IPS DF 6.9 (cell line): ENCODE measurements at places on chromosomes 11 and 22.

DNA sequence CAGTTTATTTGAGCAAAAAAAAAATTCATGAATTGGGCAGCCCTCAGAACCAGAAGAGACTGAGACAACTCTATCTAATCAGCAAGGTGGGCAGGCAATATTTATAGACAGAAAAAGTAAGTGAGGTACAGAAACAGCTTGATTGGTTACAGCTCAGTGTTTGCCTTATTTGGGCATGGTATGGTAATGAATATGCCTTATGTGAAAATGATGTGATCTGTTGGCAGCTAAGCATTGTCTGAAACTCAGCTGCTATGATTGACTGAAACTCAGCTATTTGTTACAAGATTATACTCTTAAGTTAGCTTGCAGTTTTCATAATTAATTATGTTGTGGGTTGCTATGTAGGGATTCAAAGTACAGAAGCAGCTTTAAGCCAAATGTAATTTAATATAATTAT is 127.6 kb downstream of the CNTN5 start:
- no peaks in the 10 kb centered on the region for H3K27me3 ChIP-seq
- H3K4me1 ChIP-seq = no peaks in the 10 kb centered on the region
- H3K4me3 ChIP-seq = no peak overlapping the region
- no peak overlapping the region for H3K27ac ChIP-seq
- no peak for DNase-seq
- no peaks in the 10 kb centered on the region for H3K36me3 ChIP-seq

- no peaks in the 10 kb centered on the region for H3K27me3 ChIP-seq
- H3K4me1 ChIP-seq = no peaks in the 10 kb centered on the region
- DNase-seq = no peak
- no peak overlapping the region for H3K4me3 ChIP-seq
- H3K27ac ChIP-seq = no peak overlapping the region
- no peaks in the 10 kb centered on the region for H3K36me3 ChIP-seq
Measured at GRCh38 chr11:75820645-75821044, 5.6 kb downstream of the UVRAG start.

GRCh38 chr11:118004543-118005223 is 18.5 kb downstream of the IL10RA start:
- 0 out of 2 replicates have a peak, but pooled peaks cover 1% of the 10 kb centered on the region for H3K4me1 ChIP-seq
- H3K4me3 ChIP-seq = no peak overlapping the region
- no peak overlapping the region for H3K27ac ChIP-seq

GRCh38 chr11:40315122-40315521 is 1144.3 kb downstream of the LRRC4C start:
- no peak overlapping the region for H3K27ac ChIP-seq
- no peaks in the 10 kb centered on the region for H3K27me3 ChIP-seq
- no peaks in the 10 kb centered on the region for H3K4me1 ChIP-seq
- H3K4me3 ChIP-seq = no peak overlapping the region

DNA sequence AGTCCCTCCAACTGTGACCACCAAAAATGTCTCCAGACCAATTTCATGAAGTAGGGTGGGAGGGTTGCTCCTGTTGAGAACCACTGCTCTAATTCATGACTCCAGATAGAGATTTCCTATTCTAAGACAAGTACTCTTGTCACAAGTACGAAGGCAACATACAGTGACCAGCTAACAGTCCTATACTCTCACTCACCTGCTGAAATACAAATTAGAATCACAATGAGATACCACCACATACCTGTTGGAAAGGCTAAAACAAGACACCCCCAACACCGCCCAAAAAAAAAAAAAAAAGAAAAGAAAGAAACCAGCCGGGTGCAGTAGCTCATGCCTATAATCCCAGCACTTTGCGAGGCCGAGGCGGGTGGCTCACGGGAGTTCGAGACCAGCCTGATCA is 310.5 kb downstream of the SWAP70 start:
- no peaks in the 10 kb centered on the region for H3K36me3 ChIP-seq
- H3K27me3 ChIP-seq = no peaks in the 10 kb centered on the region
- DNase-seq = no peak
- no peak overlapping the region for H3K27ac ChIP-seq
- no peak overlapping the region for H3K4me3 ChIP-seq
- peaks cover 1% of the 10 kb centered on the region; the same call in 1 of the 2 replicates for H3K4me1 ChIP-seq

DNA sequence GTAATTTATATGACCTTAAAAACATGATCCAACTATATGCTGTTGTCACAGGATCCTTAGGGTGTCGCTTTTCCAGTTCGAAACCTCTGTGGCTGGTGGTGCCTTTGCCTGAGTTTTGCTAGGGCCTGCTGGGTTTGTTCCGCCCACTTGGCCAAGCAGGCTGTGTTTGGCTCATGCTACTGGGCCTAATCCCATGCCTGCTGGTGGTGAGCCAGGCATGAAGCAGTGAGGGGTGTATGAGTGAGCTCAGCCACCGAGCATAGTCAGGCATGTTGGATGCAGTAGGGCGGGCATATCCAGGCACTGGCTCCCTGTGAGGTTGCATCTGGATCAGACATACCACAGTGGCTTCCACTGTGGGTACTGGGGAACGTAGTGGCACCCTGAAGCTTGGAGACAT is 16.3 kb downstream of the NPAT start:
- H3K4me1 ChIP-seq = no peaks in the 10 kb centered on the region
- peaks cover 23% of the 10 kb centered on the region for H3K36me3 ChIP-seq
- no peak overlapping the region for H3K4me3 ChIP-seq
- H3K27me3 ChIP-seq = no peaks in the 10 kb centered on the region
- DNase-seq = no peak

- H3K36me3 ChIP-seq = no peaks in the 10 kb centered on the region
- peaks cover 3% of the 10 kb centered on the region; the same call in 1 of the 2 replicates for H3K4me1 ChIP-seq
- H3K27me3 ChIP-seq = no peaks in the 10 kb centered on the region
- no peak overlapping the region for H3K4me3 ChIP-seq
- H3K27ac ChIP-seq = no peak overlapping the region
Measured at GRCh38 chr22:27170491-27170890, 513.1 kb downstream of the MIAT start.

DNA sequence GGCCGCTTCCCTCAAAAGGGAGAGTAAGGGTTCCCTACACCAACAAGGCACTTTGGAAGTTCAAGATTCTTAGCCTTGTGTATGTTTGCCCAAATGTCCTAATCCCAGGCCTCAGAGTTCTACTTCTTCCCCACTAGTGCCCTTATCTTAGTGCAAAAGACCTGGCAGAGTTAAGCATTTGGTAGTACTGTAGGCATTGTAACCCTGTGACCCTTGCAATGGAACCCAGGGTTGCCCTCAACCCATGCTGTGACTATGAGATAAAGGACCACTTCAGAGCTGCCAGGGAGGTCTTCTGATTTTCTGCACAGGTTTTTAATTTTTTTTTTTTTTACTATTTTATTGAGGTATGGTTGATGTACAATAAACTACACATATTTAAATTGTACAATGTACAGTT is 65.1 kb downstream of the C11orf65 start:
- no peak for DNase-seq
- H3K36me3 ChIP-seq = no peaks in the 10 kb centered on the region
- no peaks in the 10 kb centered on the region for H3K4me1 ChIP-seq
- H3K27me3 ChIP-seq = no peaks in the 10 kb centered on the region
- H3K27ac ChIP-seq = no peak overlapping the region

DNA sequence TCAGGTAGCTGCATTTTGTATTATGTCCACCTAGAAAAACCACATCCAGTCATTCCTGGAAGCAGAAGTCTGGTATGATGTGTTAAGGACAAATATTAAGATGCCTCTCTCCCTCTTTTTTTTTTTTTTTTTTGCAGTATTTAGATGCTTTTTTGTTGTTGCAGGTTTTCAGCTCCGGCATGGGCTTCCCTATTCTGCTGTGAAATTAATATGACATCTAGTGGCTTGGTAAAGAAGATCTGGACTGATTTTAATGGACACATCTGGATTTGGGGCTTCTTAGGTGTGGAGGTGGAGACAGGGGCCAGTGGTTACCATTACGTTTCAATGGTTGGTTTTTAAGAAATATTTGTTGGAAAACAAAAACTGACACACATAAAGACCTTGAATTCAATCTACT is 47.5 kb upstream of the RASSF10 start:
- no peaks in the 10 kb centered on the region for H3K27me3 ChIP-seq
- no peak overlapping the region for H3K4me3 ChIP-seq
- no peaks in the 10 kb centered on the region for H3K36me3 ChIP-seq
- no peak overlapping the region for H3K27ac ChIP-seq
- H3K4me1 ChIP-seq = 0 out of 2 replicates have a peak, but pooled peaks cover 1% of the 10 kb centered on the region
- DNase-seq = no peak

GRCh38 chr11:71384561-71384960 is 63.6 kb downstream of the DHCR7 start:
- no peak overlapping the region for H3K27ac ChIP-seq
- DNase-seq = no peak
- no peaks in the 10 kb centered on the region for H3K36me3 ChIP-seq
- no peaks in the 10 kb centered on the region for H3K4me1 ChIP-seq
- no peaks in the 10 kb centered on the region; the same call in 1 of the 2 replicates for H3K27me3 ChIP-seq
- H3K4me3 ChIP-seq = no peak overlapping the region
